ENCODE measurements at places on chromosomes 11 and 22. TPM values are rescaled to one million over a fixed set of nuclear protein-coding genes. Genes with fewer than 3 reads are reported as not detected.
A peak's percentile ranks its signal among the peaks of the same experiment; 100 is the strongest.

DNA sequence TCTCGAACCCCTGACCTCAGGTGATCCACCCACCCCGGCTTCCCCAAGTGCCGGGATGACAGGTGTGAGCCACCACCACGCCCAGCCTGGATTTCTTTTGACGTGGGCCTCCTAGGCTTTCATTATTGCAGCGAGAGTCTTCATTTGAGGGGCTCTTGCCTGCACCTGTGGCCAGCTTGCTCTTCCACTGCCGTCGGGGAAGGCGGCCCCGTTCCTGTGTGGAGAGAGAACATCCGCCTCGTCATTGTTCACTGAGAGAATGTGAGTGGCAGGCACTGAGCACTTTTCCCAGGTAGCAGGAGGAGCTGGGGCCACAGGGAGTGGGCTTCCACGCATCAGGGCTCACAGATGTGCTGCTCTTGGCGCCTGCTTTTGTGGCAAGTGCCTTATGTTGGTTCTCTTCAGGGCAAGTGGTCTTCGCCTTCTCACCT lies 365.0 kb downstream of the TBC1D22A start:
- DNase-seq = no peak

Gene GAL
- total RNA-seq = 0.40 TPM

DNA sequence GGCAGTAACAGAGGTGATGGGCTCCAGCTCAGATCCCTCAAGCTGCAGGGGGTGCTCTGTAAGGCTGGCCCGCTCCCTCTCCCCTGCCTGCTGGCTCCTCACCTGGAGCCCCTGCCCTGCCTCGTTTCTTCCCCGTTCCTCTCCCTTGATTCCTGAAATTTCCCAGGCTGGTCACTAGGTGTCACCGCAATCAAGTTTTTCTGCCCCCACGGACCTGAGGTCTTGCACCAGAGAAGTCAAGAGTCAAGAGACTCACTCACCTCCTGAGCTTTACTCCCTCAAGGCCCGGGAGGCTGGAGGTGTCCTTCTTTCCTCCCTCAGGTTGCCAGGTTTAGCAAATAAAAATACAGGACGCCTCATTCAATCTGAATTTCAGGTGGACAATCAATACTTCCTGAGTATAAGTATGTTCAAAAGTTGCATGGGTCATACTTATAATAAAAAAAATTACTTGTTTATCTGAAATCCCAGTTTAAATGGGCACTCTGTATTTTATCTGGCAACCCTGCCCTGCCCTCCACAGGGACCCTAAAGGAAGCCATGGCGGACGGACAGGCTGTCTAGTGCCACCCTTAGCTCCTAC lies 69.2 kb downstream of the SCUBE1 start:
- DNase-seq = peak; percentile 68

Gene ART1
- total RNA-seq = 5.7 TPM

DNA sequence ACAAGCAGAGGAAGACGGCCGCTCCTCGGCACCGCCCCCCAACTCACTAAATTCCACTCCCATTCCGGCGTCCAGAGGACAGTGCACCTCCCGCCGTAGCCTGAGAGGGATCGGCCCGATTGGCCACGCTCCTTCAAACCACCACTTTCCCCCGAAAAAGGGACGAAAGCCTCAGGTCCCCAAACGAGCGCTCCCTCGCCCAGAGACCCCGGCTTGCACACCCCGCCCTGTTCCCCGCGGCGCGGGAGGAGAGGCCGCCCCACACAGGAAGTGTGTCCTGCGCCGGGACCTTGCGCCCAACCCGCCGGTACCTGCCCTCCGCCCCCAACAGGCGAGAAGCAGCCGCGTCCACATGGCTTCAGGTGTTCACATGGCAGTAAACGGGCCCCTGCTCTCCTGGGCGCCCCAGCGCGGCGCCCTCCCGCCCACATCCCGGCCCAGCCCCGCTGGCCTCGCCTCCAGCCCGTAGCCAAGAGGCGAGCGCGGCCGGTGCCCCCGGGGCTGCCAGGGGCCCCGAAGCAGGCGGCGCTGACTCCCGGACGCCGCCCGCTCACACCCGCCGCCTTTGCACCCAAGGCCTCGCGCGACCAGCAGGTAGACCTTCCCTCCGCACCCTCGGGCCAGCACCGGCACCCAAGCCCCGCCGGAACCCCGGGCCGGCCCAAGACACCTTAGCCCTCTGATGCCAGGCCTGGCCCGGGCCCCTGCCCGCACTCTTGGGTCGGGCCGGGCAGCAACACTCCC lies 849 bp downstream of the TCF20 start:
- DNase-seq = peak; percentile 46

GRCh38 chr11:32172848-32173834 lies 82.3 kb downstream of the RCN1 start:
- peak; percentile 56 for DNase-seq

DNA sequence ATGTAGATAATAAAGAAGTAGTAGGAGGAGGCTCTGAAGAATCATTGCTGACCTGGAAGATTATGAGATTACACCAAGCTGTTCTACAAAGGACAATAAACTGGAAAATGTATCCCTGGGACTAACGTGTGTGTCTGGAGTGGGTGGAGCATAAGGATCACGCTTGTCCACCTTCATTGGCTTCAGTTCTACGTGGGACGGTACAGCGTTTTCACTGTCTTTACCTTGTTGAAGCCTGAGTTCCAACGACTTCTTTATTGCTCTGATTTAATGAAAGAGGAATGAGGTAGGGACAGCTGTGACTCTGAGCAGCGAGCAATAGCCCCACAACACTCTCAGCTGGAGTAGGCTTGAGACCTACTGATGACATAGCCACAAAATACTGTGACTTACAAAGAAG lies 87.0 kb downstream of the ARHGAP42 start:
- no peak for DNase-seq

- DNase-seq = no peak
Measured at GRCh38 chr11:117273550-117274289, 17.4 kb upstream of the BACE1-AS start.

Measured in muscle of leg (tissue), 16 donors.